GM04504 (cell line): ENCODE measurements at places on chromosomes 6 and 20.

- no peak for DNase-seq
Observed at GRCh38 chr6:43616725-43617472, 12.2 kb downstream of the GTPBP2 start.

DNA sequence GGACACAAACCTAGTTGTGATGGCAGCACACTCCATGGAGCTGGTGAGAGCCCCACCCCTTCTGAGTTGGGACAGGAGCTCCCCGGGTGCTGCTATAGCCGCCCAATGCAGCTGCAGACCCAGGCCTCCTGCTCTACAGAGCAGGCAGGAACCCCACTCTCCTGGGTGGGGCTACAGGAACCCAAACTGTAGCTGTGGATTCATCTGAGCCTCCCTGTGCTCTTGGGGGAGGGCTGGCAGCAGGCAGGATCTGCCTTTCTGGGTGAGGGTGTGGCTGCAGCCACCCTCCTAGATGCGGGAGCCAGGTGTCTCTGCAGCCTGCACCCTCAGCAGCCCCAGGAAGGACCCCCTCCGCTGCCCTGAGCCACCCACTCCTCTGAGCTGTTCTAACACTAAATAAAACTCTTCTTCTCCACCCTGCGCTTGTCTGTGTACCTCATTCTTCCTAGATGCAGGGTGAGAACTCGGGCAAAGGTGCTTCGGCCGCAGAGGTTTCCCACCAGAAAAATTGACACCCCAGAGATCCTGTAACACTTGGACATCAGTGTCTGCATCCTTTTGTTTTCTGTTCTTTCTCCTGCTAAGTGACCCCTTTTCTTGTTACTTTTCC lies 55.2 kb upstream of the KIF13A start:
- DNase-seq: no peak

DNA sequence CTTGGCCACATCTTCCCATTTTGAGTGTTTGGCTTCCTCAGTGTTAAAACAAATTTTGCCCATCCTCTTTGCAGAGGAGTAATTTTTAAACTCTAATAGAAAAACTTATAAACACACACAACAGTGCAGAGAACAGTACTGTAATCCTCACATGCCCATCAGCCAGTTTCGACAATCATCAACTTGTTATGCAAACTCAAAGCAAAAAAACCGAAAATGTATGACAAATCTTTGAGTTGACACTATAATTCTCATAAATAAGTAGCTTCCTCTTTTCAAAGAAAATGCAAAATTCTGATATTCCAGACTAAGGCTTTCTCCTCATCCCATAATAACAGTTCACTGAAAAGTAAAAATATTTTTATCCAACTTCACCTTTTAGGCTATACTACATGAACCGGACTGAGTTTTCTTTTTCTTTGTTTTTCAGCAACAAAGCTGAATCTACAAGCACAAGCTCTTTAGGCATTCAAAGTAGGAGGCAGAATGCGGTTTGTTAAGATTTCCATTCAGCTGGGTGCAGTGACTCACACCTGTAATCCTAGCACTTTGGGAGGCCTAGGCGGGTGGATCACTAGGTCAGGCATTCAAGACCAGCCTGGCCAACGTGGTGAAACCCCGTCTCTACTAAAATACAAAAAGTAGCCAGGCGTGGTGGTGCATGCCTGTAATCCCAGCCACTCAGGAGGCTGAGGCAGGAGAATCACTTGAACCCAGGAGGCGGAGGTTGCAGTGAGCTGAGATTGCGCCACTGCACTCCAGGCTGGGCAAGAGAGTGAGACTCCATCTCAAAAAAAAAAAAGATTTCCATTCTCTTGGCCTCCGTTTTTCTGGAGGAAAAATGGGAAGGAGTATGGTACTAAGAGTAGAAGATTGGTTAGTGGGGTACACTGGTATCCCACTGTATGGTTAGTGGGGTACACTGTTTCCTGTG lies 74.8 kb downstream of the GCNT2 start:
- no peak for DNase-seq

- no peak for DNase-seq
Observed at GRCh38 chr6:16239798-16240123, 1.4 kb downstream of the GMPR start.

DNA sequence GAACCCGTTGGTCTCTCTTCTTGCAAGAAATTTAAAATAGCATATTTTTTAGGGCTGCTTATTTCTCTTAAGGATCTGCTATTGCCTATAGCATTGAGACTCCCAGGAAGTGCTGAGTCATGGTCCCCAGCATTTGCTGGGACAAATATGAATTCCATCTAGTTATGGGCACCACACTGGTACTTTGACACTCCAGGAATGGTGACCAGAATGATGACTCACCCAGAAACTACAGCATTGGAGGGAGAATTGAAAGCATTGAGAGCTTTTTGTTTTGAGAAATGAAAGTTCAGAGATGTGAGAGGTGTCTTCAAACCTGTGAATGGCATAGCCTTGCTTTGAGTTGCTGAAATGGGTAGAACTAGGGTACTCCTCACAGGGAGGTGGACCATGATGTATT lies 699.7 kb downstream of the DHX35 start:
- no peak for DNase-seq

DNA sequence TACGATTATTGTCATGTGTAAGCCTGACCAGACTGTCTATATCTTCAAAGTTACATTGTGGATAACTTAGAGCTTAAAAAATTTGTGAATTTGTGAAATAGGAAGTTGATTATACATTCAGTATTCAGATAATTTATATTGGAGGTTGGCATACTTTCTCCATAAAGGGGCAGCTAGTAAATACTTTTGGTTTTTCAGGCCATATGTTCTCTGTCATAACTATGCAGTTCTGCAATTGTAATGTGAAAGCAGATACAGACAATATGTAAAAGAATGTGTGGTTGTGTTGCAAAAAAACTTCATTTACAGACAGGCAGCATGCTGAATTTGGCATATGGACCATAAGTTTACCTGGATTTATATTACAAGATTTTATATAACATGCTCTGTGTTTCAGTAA lies 29.3 kb downstream of the HSF2 start:
- DNase-seq: no peak

- DNase-seq: no peak
Observed at GRCh38 chr20:16587066-16587465, 13.8 kb upstream of the KIF16B start.

- no peak for DNase-seq
Observed at GRCh38 chr6:27178860-27179259, 68.6 kb upstream of the PRSS16 start.
